ENCODE measurements at places on chromosomes 5 and 9.

DNA sequence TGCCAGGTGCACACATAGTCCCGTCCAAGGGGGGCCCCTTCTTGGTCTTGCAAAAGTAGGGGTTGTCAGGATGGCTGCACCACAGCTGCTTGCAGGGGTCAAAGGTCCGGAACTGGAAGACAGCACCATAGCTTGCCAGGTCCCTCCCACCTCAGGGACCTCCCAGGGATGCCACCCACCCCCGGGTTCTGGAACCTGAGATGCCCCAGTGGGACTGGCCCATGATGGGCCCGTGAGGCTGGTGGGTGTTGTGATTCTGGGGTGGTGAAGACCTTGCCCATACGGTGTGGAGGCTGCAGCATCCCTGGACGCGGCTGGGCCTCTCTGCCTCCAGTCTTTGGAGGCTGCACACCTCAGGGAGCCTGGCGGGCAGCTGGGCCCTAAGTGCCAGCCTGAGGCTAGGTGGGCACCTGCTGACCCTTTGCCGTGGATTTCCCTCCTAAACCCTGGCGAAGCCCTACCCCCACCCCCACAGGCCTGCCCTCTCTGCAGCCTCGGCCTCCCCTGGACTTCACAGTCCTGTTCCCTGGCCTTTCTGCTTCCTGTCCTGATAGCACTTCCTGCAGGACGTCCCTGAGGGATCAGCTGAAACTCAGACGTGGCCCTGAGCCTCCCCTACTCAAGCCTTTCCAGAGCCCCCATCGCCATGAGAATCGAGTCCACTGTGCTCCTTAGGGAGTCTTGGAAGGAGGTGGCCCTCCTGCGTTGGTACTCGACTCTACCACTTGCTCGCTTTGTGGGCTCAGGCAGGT is 92.1 kb downstream of the ZNF354C start:
- no peak for DNase-seq

DNA sequence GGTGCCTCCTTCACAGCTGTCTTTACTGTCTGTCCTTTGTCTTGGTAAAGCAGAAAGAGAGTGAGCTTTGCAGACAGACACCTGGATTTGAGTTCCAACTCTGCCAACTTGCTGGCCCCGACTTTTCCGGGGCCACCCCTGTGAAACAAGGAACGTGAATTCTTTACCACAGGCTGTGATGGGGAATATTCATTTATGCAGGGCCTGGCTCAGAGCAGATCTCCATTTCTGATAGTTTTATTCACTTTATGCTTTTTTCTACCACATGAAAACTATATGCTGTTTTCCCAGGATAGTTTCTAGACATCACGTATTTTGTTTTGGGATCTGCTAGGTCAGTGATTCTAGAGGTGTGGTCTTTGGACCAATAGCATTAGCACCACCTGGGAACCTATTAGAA is 211.8 kb downstream of the GRIA1 start:
- no peak for DNase-seq

DNA sequence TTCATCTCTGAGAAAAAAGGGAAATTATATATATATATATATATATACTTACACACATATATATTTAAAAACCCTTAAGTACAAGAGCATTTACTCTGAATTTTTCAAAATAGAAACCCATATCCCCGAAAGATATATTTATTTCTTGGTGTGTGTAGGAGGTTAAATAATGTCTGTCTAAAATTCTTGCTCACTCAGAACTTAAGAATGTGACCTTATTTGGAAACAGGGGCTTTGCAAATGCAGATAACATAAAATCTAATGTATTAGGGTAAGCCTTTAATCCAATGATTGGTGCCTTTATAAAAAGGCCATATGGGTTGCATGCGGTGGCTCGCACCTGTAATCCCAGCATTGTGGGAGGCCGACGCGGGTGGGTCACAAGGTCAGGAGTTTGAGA is 517.3 kb upstream of the TLE4 start:
- no peak for DNase-seq

- no peak for DNase-seq
Measured at GRCh38 chr9:116763770-116764169, 76.7 kb downstream of the TRIM32 start.

DNA sequence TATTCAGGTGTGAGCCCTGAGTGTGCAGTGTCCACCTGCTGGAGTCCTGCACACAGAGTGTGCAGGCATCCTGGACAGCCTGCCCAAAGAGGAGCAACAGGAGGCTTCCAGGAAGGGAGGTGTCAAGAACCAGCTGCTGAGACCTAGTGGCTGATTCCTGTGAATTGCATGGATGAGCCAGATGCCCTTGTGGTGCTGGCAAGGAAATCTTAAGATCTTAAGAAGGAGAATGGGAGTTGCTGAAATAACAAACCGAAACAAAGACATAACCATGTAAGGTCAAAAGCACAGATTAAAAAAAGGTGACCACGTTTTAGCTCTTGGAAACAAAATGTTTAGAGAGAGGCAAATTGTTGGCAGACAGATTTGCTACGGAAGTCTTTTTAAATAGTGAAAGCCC is 29.3 kb upstream of the RPS23 start:
- DNase-seq = no peak

Data from stimulated activated CD8-positive, alpha-beta memory T cell treated with anti-CD3 and anti-CD28 coated beads, Interleukin-2, amount 100 ng/mL, for 48 hours (primary cell).